GM12892 (cell line): ENCODE measurements at places on chromosomes 12 and 14.

GRCh38 chr14:93231129-93231979 is 24.3 kb downstream of the UBR7 start:
- DNase-seq = no peak

DNA sequence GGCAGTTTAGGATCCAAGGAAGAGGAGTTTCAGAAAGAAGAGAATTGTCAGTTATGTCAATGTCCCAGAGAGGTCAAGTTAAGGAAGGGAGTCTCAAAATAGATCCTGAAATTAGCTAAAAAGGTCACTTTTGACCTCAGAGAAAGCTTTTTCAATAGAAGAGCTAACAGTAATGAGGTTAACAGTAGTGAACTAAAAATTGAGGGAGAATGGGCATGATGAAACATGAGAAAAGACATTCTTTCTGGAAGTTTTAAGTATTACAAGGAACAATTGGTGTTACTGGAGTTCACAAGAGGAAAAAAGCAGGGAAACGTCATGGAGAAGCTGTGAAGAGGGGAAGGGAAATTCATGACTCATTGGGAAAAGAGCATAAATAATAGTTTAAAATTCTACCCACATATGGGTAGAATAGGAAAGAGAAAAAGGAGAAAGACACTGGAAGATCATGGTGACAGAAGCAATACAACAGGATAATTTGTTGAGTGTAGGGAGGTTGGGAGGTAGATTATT is 381.2 kb upstream of the FAR2 start:
- no peak for DNase-seq

DNA sequence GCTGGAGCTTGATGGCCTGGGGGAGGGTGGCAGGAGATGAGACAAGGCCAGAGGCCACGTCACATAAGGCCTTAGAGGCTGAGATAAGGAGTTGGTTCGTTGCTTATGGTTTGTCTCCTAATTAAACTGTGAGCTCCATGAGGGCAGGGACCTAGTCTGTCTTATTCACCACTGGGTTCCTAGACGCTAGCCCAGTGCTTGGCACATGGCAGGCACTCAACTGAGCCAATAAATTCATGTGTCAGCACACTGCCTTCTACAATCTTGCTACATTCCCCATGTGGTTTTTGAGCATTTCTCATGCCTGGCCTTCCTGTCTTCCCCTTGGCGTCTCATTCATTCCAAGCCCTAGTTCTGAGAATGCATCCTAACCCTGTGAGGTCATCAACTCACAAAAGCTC is 92.5 kb upstream of the MED13L start:
- no peak for DNase-seq

DNA sequence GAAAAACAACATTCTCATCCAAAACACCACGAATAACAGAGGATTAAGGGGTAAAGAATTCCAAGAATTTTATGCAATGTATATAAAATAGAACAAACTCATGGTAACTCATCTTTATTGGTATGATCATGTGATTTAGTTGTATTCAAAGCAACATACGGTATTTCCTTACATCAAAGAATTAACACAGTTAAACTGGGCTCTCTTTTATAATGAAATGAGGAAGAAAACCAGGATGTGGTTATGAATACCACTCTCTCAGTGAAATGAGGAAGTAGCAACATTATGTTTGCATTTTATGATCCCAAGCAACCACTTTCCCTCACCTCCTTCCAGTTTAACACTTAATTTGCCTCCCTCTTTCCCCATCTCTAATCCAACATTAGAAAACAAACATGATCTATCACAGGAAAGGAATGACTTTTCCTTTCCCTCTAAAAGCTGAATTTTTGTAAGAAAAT is 22.9 kb downstream of the SPTLC2 start:
- no peak for DNase-seq

DNA sequence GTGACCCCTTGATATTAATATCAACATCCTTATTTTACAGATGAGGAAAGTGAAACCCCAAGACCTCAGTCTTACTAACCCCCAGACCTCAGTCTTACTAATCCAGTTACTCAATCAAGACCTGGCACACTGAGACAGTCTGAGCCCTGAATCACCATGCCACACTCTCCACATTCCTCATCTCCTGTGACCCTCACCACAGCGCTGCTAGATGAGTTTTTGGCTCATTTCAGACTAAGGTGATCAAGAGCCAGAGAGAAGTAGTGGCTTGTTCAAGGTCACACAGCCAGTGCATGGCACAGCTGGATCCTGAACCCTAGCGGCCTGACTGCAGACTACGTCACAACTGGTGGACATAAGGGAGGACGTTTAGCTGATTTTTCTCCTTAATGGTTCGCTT is 579.2 kb downstream of the BCL11B start:
- no peak for DNase-seq

DNA sequence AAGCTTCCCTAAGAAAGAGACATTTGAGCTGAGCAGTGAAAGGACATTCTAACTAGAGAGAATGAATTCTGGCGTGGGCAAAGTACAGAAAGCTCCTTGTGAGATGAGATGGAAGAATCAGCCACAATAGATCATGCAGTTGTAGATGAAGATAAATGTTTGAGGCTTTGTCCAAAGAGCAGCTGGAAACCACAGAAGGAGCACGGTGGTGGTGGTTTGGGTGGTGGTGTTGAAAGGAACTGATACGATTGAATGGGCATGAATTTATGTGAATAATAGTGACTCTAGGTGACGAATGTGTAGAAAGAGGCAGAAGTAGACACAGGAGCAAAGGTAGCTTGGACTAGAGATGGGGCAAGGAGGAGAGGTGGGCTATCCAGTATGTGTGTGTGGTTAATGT is 260.5 kb upstream of the TMTC1 start:
- no peak for DNase-seq

- DNase-seq = no peak
Measured at GRCh38 chr12:46754550-46754949, 71.2 kb downstream of the SLC38A4 start.

- no peak for DNase-seq
Measured at GRCh38 chr14:71751264-71751663, 181.0 kb upstream of the RGS6 start.

GRCh38 chr14:65599375-65599774 is 186.8 kb downstream of the FUT8 start:
- no peak for DNase-seq

DNA sequence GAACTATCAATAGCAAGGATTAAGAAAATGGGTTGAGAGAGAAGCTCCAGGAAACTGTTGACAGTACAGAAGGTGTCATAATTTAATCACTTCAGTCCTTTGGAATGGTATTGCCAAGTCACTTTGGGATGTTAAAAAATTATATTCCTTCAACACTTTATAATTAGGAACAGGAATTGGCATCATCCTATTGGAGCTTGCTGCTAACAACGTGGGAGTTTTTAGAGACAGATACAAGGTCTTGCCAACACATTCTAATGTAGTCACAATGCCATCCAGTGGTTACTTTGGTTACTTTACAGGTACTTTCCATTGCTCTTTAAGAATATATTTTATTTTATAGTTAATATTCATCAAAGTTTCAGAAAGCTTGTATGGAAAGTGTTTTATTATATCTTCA is 310.1 kb downstream of the SYT1 start:
- DNase-seq = no peak

DNA sequence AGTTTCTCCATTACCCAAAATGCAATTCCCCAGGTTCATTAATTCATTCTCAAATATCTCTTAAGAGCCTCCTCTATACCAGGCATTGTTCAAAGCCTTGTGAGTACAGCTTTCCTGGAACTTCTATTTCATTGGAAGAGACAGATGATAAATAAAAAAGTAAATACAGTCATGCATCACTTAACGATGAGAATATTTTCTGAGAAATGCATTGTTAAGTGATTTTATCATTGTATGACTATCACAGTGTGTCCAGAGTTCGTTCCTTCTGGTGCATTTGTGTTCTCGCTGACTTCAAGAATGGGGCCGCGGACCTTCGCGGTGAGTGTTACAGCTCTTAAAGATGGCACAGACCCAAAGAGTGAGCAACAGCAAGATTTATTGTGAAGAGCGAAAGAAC is 66.0 kb downstream of the ANO4 start:
- DNase-seq = no peak

GRCh38 chr12:5927732-5928516 is 17.1 kb downstream of the ANO2 start:
- no peak for DNase-seq

DNA sequence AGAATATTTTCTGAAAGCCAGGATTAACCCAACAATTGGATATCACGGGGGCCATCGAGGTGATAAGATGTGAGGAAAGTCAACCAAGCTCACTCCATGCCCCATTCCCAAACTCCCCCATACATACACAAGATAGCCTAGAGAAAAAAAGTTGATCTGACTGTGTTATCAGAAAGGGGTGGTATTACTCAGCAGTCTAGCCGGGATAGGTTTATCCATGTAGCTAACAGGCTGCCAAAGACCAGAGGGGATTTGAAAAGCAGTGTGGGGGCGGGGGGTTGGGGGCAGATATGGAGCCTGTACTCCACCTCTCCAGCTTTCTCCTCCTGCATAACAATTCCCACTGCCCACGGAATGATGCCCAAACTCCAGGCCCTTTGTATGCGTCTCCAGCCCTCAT is 13.2 kb upstream of the MAP1LC3B2 start:
- no peak for DNase-seq

- no peak for DNase-seq
Measured at GRCh38 chr12:5792343-5792742, 152.7 kb downstream of the ANO2 start.

DNA sequence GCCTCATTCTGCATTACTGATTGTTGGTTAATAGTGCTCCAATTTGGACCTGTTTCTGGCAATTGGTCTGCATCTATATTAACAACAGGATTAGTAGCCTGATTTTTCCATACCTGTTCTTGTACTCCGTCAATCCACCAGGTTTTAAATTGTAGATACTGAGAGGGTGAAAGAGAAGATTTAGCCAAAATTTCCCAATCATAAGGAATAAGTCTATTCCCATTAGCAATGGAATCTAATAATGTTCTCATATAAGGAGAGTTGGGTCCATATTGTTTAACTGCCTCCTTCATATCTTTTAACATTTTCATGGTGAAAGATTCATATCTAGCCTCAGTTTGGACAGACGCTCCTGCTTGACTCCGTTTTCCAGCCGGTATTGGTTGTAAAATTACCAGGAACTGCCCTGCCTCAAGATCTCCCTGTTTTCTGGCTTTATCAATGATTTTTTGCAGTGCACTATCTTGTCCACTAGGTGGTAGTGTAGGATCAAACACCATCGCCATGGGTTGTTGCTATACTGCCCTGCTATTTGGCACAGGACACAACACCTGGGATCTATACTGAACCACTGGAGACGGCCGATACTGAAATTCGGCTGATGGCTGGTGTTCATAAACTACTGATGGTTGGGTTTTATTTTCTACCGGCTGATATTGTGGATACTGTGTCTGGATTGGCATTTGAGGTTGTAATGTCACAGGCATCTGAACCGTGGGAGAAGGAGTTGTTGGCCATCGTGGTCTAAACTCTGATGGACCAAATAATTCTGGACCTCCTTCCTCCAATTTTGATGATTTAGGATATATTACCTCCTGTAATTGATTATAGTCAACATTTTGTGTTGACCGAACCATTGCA is 25.2 kb downstream of the DHRS4L2 start:
- no peak for DNase-seq

DNA sequence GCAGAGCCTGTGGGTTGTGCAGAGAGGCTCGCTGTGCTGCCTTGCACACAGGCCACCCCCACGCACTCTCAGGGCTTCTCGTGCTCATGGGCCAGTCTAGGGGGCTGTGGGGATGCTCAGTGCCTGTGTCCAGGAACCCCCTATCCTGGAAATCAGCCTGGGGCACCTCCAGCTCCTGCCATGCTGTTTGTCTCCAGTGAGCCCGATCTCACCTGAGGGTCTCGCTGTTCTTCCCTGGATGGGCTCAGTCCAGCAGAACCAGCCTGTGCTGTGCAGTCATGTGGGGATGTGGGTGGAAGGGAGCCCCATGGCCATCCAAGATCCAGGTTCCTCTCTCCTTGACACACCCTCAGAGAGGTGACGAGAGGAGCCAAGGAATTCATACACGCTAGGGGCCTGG is 26.7 kb downstream of the SERPINA1 start:
- DNase-seq = no peak

GRCh38 chr12:122995503-122996187 is 15.2 kb downstream of the ARL6IP4 start:
- no peak for DNase-seq

DNA sequence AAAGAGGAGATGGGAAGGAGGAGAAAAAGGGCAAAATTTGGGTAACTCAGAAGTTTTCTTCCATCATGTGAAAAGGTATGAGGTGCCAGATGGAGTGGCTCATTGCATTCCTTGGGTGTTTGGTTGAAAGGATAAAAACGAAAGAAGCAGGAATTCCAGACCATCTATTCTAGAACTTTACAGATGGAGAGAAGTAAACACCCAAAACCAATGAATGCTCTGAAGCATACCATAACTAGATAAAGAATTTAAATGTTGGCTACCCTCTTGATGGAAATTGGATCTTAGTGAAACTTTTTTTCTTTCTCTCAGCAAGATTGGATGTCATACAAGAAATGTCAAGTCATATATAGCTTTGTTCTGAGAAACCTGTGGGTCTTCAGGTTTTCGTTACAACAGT is 175.6 kb upstream of the FAR2 start:
- DNase-seq = no peak

- DNase-seq = no peak
Measured at GRCh38 chr12:54991991-54992375, 7.4 kb upstream of the TESPA1 start.

GRCh38 chr14:33742166-33742565 is 208.7 kb downstream of the EGLN3 start:
- DNase-seq = no peak

- peak; percentile 89 for DNase-seq
Measured at GRCh38 chr12:48977290-48978281, 536 bp upstream of the WNT1 start.

GRCh38 chr12:80441921-80442320 is 2.1 kb upstream of the PTPRQ start:
- DNase-seq = no peak

- no peak for DNase-seq
Measured at GRCh38 chr14:68966872-68967301, 12.2 kb downstream of the ACTN1 start.

DNA sequence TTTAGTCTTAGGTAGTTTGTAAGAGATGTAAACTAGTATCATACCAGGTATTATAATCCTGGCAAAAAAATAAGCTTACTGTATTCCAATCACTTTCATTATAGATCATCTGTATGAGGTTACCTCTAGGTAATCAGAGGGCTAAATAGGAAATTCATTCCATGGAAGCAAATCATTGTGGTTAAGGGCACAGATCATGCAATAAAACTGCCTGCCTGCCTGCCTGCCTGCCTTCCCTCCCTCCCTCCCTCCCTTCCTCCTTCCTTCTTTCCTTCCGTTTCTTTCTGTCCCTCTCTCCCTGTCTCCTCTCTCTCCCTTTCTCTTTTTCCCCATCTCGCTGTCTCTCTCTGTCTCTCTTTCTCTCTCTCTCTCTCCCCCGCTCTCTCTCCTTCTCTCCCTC is 3.2 kb upstream of the CLEC9A start:
- DNase-seq = no peak
